ENCODE measurements at places on chromosomes 16 and 17. TPM values are rescaled to one million over a fixed set of nuclear protein-coding genes. Genes with fewer than 3 reads are reported as not detected.

DNA sequence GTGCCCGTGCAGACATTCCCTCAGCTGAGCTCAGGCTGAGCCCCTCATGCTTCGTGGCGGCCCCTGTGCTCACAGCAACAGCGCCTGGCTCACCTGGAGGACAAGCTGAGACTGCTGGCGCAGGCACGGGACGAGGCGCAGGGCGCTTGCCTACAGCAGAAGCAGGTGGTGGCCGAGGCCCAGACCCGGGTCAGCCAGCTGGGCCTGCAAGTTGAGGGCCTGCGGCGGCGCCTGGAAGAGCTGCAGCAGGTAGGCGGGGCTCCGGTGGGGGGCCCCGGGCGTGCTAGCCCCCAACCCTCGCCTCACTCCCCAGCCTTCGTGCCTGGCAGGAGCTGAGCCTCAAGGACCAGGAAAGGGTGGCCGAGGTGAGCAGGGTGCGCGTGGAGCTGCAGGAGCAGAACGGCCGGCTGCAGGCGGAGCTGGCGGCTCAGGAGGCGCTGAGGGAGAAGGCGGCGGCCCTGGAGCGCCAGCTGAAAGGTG, 1.4 kb upstream of the RAC3 start:
- no peak for DNase-seq

DNA sequence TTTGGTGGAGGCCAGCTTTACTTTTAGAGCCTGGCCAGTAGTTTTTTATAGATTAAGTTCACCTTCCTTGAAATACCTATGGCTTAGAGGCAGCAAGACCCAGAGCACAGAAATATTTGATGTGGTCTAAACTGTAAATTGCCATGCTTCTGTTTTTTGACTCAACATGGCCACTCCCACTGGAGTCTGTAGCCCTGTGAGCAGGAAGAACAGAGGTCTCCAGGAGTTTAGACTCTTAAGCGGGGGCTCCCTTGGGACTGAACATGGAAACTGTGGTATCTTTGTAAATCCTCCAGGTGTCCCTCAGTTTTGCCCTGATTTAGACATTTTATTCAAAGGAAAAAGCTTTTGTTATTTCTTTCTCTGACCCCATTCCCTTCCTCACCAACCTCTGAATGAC, 145.6 kb downstream of the FTO start:
- no peak for DNase-seq

GRCh38 chr17:59001158-59001814, 105.4 kb downstream of the TRIM37 start:
- peak; percentile 18 for DNase-seq

FBXW10 gene
- under 0.01 TPM for total RNA-seq

- DNase-seq, result no peak
Measured at GRCh38 chr16:31385680-31386079, 7.5 kb upstream of the ITGAD start.

DNA sequence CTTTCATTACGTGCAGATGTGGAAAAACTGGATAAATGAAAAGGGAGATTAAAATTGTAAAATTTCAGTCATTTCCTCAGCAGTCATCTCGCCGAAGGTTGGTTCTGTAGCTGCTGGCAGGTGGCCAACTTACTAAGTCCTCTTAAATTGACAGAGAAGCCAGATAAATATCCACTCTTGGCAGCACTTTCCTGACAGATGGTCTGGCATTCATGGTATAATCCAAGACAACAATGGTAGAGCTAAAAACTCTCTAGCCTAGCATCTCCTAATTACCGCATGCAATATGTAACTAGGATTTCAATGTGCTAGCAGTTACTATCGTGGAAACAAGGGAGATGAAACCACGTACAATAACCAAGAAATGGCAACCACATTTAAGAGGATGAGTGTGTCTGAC, 306.3 kb downstream of the CNTNAP4 start:
- DNase-seq, result no peak
